Inflammatory macrophage (primary cell): ENCODE measurements at places on chromosomes 12 and 14.

- no peak for DNase-seq
Measured at GRCh38 chr12:33724867-33725266, 285.2 kb upstream of the SYT10 start.

DNA sequence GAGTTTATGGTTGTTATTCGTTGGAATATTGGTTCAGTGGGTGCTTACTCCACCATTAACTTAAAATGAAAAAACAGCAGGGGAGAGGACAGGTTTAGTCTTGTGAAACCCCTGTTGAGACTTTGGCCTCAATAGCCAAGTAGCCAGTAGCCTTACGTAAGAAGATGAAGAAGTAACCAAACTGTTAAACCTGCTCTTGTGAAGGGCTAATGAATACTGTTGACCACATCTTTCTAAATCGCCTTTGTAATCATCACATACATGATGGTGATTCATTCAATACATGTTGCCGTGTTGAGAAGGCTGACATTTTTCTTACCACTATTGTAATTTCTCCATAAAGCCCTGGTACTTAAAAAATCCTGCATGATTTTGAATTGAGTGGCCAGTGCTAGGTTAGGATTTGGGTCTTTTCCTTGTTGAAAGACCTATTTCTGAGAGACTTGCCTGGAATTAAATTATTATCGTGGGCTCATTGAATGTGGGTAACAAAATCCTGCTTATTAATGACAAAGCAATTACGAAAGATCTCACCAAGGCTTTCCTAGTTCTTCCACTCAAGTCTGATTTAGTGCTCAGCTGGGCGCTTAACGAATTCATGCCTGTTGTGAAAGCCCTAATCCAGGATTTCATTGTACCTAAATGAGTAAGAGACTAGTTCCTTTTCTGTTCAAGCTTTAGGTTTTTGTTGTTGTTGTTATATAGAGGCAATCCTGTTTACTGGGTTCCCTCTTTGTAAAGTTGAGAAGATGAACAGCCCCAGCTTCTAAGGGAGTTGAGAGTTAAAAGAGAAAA, 333.1 kb downstream of the FUT8 start:
- DNase-seq, result no peak

GRCh38 chr12:113479590-113480335, 8.1 kb upstream of the LHX5 start:
- peak; percentile 16 for DNase-seq

GRCh38 chr12:95922231-95922630, 20.2 kb downstream of the CCDC38 start:
- DNase-seq, result peak; percentile 22

GRCh38 chr12:99772274-99772673, 124.7 kb downstream of the GARIN6 start:
- peak; percentile 18 for DNase-seq

DNA sequence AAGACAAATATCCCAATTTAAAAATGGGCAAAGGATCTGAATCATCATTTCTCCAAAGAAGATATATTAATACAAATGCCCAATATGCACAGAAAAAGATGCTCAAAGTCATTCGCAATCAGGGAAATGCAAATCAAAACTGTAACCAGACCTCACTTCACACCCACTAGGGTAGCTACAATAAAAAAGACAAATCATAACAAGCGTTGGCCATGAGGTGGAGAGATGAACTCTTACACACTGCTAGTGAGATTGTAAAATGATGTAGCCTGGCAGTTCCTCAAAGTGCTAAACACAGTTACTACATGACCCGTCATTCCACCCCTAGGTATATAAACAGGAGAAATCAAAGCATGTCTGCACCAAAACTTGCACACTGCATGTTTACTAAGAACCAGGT, 30.4 kb downstream of the CDC42BPB start:
- DNase-seq, result no peak

DNA sequence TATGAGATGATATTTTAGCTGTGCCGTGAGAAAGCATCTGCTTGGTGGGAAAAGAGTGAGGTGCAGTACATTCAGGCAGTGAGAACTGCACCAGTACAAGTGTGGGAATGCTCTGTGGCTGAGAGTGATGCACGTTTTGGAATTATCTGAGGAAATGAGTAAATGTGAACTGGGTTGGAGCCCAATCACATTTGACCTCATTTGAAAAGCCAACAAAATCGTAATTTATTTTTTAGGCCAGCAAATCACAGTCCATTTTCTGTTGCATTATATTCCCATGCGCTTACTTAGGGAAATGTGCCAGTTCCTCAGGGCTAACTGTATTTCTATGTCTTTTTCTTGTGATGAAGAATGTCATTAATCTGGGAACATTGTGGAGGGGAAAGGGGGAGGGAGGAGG, 77.3 kb downstream of the SNAPC1 start:
- no peak for DNase-seq

GRCh38 chr14:64109819-64110554, 184.2 kb downstream of the ESR2 start:
- no peak for DNase-seq

GRCh38 chr12:11780521-11781101, 131.1 kb downstream of the ETV6 start:
- no peak for DNase-seq

DNA sequence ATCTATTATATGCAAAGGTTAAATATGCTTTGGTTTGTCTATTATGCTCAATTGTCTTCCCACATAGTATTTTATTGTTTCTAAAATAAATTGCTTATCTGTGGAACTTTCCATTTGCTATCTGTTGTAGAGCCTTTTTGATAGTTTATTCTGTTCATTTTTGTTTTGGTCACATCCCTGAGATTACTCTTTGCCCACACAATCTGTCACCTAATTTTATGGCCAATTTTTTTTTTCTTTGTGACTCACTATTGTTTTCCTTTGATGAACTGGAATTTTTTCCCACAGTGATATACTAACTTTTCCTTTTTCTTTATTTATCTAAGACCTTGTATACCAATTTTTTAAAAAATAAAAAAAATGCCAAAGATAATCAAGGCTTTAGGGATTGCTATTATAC, 61.1 kb downstream of the RASSF9 start:
- no peak for DNase-seq

DNA sequence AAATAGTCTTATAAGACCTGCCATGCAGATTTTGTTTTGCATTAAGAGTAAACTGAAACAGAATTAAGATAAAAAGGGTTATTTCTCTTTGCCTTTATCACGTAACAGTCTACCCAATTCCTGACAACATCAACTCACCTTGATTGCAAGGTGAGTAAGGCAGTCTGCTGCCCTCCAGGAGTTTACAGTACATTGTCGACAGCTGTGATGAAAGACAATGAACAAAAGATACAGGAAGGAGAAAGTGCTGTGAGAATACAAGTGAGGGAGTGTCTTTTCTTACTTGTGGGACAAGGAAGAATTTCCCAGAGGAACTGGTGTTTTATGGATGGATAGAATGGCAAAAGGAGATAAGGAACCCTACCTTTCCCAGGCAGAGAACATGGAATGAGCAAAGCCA, 101.0 kb downstream of the RTN1 start:
- DNase-seq, result no peak

GRCh38 chr12:51181558-51181957, 8.6 kb upstream of the TFCP2 start:
- DNase-seq, result no peak

GRCh38 chr12:68393417-68393816, 61.3 kb upstream of the MDM1 start:
- DNase-seq, result no peak

- no peak for DNase-seq
Measured at GRCh38 chr12:57717131-57717530, 21.4 kb downstream of the AGAP2 start.

DNA sequence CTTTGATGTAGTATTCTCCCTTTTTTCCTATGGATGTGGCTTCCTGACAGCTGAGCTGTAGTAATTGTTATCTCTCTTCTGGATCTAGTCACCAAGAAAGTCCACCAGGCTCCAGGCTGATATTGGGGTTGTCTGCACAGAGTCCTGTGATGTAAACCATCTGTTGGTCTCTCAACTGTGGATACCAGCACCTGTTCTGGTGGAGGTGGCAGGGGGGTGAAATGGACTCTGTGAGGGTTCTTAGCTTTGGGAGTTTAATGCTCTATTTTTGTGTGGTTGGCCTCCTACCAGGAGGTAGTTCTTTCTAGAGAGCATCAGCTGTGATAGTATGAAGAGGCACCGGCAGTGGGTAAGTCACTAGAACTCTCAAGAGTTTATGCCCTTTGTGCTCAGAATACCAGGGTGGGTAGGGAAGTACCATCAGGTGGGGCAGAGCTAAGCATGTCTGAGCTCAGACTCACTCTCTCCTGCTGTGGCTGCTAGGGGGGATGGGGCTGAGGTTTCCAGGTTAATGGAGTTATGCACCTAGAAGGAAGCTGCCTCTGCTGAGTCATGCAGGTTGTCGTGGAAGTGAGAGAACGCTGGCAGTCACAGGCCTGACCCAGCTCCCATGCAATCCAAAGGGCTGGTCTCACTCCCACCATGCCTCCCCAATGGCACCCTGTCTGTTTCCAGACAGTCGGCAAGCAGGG, 3.0 kb upstream of the TAS2R14 start:
- no peak for DNase-seq

GRCh38 chr14:56274556-56274955, 156.3 kb downstream of the PELI2 start:
- DNase-seq, result no peak

GRCh38 chr14:55877942-55878341, 240.3 kb upstream of the PELI2 start:
- DNase-seq, result no peak

- DNase-seq, result no peak
Measured at GRCh38 chr12:103140286-103140685, 182.8 kb downstream of the ASCL1 start.

GRCh38 chr14:64965356-64966000, 6.7 kb downstream of the RAB15 start:
- DNase-seq, result no peak

DNA sequence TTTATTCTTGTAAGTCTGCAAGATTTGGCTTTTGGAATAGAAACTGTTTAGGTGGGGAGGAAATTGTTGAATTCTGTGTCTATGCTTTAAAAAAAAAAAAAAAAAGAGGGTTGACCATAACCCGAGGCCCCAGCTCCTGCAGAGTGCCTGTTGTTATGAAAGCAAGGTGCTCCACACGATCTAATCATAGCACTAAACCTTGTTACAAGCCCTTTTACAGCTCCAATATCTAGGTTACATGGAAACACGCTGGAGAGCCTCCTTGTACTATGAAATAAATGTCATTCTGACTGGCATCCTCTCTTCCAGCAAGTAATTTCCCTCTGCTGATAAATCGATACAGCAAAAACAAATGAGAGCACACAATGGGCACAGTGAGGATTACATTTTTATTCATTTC, 303.1 kb upstream of the SOX5 start:
- DNase-seq, result no peak

DNA sequence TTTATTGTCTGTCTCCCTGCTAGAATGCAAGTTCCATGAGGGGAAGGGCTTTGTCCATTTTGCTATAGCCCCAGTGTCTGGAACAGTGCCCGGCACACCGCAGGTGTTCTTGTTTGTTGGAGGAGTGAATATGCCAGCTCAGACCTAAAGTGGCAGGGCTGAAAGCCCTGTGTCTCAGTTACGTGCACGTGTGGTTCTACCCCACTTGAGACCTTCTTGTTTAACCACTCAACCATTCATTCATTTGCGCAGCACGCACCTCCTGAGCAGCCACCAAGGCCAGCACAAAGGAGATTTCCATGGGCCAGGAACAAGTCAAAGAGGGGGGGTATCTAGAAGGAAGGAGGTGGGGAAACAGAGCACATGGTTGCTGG, 338.0 kb upstream of the FKBP4 start:
- DNase-seq, result no peak

DNA sequence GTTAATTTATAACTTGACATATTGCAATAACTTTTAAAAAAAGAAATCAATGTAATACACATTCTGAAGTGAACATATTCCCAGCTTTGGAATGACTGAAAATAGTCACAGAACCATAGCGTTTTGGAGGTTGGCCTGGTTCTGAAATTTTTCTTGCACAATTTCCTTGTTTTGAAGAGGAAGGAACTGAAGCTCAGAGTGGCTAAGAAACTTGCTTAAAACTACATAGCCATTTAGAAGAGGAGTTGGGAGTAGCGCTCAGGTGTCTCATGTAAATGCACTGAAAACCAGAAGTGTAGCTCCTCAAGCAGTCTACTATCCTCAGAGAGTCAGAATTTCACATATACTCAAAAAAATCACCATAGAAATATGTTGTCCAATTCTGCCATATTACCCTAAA, 41.2 kb downstream of the SLC38A1 start:
- DNase-seq, result peak; percentile 54

DNA sequence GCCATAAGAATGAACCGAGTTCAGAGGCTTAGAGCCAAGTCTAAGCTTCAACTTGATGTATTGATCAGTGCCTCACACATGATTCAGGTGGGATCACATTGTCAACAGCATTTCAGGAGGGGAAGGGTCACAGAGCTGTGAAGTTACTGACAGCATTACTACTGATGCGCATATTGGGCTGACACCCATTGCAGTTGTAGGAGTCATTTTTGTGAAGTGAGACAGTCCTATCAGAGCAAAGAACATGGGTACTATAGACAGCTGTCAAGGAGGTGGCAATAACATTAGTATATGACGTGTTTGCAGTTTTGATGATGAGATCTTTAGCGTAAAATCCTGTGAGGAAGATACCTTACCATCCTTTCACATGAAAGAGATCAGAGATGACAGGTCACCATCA, 206.0 kb upstream of the RBM19 start:
- no peak for DNase-seq

DNA sequence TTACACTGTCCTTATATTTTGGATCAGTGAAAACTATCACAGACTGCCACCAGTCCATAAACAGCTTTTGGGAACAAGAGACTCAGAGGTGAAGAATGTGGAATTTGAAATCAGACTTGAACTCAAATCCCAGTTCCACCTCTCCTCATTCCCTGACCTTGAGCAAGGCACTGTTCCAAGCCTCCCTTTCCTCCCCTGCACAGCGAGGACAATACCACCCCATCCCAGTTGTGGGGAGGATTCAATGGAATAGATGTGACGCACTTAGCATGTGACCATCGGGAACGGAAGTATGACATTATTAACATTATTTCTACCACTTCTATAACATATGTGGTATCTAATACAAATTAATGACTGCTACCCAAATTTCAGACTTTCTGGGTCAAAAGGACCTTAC, 63.5 kb downstream of the DPF3 start:
- DNase-seq, result no peak

DNA sequence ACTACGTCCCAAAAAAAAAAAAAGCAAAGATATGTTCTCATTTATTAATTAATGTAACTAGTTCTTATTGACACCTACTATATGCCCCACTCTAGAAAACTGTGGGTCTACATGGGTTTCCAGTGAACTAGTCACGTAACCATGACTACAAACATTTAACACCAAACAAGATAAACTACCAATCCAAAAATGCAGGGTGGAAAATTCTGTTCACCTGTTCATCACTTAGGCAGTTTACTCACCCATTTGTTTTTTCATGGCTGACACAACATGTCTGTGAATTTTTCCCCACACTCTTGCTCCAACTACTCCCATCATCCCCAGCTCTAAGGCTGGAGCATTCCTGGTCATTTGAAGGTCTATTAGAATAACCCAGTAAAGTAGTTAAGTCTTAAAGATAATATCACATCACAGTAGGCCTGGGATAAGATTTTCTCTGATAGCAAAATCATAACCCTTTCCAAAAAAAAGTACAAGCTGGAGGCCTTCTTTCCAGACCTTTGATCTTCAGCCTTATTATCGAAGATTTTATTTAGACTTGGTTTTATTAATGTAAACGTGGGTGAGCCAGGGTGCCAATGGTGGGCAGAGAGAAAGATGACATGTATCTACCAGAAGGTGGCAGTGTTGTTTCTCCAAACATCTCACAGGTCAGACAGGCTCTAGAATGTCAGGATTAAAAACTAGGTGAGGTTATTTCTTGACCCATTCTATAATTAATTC, 61.6 kb upstream of the DAAM1 start:
- peak; percentile 53 for DNase-seq

GRCh38 chr14:26966908-26967307, 369.1 kb upstream of the NOVA1 start:
- no peak for DNase-seq
